CD8-positive, alpha-beta T cell (primary cell): ENCODE measurements at places on chromosomes 6 and 20.

- DNase-seq, result no peak
These were observed 1.7 kb upstream of the NKX2-4 start for GRCh38 chr20:21399005-21399475.

GRCh38 chr6:11766589-11767450, 11.8 kb downstream of the ADTRP start:
- no peak for DNase-seq

- no peak for DNase-seq
These were observed 30.6 kb upstream of the ZBTB24 start for GRCh38 chr6:109513571-109514071.

- peak; percentile 46 for DNase-seq
These were observed 5.4 kb downstream of the TGM3 start for GRCh38 chr20:2301164-2301622.

- peak; percentile 58 for DNase-seq
These were observed 50.0 kb downstream of the SYNJ2 start for GRCh38 chr6:158031381-158032353.
